ENCODE measurements at places on chromosomes 5 and 9.

- no peak for DNase-seq
Observed at GRCh38 chr5:52655163-52655562, 132.6 kb upstream of the ITGA1 start.

GRCh38 chr9:77291714-77292113, 114.4 kb downstream of the VPS13A start:
- DNase-seq = peak; percentile 44

- DNase-seq = no peak
Observed at GRCh38 chr5:140398379-140398811, 3.2 kb upstream of the ANKHD1 start.

- DNase-seq = no peak
Observed at GRCh38 chr9:116276651-116277121, 123.1 kb downstream of the PAPPA start.

DNA sequence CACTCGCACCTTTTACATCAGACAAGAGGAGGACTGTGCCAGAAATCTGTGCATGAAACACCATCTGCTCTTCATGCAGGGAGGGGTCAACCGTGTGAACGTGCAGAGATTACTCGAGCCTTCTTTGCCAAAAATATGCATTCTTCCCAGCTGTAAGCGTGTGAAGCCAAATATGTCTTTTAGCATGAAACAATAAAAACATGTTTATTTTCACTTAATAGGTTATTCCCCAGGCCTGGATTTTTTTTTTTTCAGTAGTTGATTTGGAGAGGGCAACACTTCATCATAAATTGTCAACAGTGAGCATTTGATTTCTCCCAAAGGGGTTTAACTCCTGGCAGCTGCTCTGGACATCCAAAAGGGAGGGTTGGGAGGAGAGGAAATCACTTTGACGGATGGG, 23.8 kb downstream of the PLAC8L1 start:
- no peak for DNase-seq

GRCh38 chr5:170151097-170151831, 45.6 kb downstream of the FOXI1 start:
- DNase-seq = peak; percentile 87

- DNase-seq = peak; percentile 38
Observed at GRCh38 chr5:87113861-87114260, 153.8 kb upstream of the RASA1 start.

- DNase-seq = peak; percentile 65
Observed at GRCh38 chr5:57816108-57816507, 333.5 kb upstream of the ACTBL2 start.

- no peak for DNase-seq
Observed at GRCh38 chr5:122137702-122138101, 8.4 kb downstream of the ZNF474 start.

DNA sequence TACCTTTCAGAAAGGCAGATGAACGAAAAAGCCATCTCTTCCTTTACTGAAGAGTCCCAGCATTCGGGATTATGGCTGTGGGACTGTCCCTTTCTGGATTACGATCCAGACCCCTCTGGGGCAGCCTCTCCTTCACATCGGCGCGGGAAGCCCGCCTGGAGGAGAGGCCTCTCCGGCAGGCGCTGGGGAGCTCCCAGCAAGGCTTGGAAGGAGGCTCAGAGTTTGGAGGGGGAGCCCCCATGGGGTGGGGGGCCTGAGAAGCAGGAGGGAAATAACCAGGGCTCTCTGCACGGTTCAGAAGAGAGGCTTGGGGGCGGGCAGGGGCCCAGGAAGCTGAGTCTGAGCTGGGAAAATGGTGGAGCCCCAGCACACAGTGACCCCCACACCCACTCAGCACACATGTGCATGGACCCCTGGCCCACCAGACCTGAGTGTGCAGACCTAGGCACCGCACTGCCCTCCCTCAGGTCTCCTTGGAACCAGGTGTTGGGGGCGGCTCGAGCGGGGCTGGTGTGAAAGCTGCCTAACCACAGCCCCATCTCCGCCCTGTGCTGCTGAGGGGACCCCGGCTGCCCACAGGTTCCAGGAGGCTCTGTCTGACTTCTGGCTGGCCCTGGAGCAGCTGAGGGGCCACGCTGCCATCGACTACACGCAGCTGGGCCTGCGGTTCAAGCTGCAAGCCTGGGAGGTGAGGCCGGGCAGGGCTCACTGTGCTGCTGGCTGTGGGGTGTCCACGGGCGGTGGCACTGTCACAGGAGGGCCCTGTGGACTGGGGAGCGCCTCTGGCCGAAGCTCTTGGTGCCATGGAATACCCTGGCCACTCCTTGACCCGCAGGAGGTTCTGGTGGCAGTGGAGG, 4.5 kb downstream of the NOXA1 start:
- no peak for DNase-seq

GRCh38 chr5:75659791-75660450, 48.7 kb downstream of the ANKDD1B start:
- DNase-seq = no peak

GRCh38 chr9:95103281-95103771, 214.2 kb downstream of the FANCC start:
- DNase-seq = no peak

GRCh38 chr5:72185496-72186329, 78.4 kb downstream of the MAP1B start:
- DNase-seq = no peak

- DNase-seq = no peak
Observed at GRCh38 chr5:32711362-32711680, 200 bp downstream of the NPR3 start.

All from urothelium cell line (cell line).